ENCODE measurements at places on chromosomes 7 and 10.

- DNase-seq: no peak
Measured at GRCh38 chr10:132960071-132960472, 17.7 kb upstream of the CFAP46 start.

- no peak for DNase-seq
Measured at GRCh38 chr10:6642876-6643275, 62.8 kb upstream of the PRKCQ start.

- DNase-seq: no peak
Measured at GRCh38 chr10:77311186-77311585, 326.4 kb downstream of the KCNMA1 start.

DNA sequence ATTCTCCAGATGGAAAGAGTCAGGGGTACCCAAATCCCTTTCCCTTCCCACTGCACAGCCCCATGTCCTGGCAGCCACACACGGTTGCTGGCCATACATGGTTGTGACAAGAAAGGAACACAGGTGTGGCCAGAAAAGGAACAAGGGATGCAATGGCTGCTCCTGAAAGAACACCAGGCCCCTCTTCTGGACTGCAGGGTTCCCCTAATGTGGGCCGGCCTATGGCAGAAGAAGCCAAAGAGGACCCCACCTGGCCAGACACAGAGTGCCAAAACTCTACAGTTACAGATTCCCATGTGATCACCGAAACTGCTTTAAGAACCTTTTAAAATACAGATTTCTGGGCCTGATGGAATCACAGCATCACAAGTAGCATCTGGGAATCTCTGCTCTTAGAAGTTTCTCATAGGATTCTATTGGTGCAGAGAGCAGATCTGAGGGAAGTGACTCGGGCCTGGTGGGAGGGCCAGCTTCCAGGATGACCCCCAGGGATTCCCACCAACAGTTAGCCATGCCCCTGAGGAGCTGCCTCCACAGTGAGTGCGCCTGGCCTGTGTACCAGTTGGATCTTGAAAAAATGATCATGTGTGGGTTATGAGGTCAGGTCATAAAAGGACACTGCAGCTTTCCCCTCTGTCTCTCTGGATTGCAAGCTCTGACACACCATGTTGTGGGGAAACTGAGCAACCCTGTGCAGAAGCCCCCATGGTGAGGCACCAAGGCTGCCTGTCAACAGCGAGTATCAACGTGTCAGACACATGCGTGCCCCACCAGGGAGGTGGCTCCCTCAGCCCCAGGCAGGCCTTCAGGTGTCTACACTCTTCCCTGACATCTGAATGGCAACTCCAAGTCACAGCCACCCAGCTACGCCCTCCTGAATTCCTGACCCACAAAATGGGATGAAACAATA, 89.6 kb upstream of the LANCL2 start:
- no peak for DNase-seq

DNA sequence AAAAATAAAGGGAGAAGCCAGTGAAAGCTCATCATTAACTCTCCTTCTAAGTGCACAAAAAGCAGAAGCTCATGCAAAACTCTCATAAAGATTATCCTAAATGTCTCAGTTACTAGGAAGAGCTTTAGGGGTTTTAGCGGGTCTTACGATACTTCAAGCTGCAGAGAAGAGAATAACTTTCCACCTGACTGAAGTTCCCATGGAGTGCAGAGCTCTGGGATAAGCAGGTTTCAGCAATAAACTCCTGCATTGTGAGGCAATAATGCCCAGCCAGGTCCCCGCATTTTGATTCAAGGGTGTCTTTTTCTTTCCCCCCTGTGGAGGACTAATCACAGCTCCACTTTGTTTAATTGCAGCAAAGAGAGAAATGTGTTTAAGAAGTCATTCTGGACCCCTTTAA, 241.9 kb upstream of the SP8 start:
- DNase-seq: no peak

- no peak for DNase-seq
Measured at GRCh38 chr7:1460821-1461645, 1.8 kb upstream of the MICALL2 start.

DNA sequence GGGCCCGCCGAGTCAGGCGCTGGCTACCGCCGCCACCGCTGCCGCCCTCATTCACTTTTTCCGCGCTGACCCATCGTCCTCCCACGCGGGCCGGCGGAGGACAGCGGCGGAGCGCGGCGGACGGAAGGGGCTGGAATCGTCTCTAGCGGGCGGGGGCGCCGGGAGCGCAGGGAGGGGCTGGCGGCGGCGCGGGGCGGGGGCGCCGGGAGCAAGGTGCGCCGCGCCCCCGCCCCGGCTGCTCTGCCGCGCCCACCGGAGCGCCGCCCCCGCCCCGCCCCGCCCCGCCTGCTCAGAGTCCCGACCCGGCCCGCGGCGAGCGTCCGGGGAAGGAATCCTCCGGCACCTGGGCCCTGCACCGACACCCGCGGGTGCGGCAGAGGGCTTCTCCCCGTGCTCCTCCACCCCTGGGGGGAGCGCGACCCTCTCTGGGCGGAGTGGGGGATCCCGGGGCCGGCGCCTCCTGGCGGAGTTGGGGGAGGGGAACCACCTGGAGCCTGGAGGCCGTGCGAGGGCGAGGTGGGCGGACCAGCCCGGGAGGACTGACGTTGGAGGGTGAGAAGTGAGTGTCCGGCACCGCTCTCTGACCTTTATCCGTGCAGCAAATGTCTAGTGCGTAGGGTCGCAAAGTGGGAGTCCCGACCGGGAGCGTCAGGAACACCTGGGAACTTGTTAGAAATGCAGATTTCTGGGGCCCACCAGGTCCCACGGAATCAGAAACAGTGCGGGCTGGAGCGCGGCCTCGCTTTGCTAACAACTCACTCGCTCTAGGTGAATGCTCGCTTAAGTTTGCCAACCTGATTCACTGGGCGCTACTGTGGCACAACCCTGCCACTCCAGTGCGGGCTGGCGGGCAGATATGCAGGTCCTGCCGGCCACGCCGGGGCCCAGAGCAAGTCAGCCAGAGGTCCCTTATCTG, at the start of gene COBL:
Gene COBL, minus strand, starts transcription at position 144 of the 916 bp plus-strand sequence. CDS start 176 bp downstream, outside the sequence.
- no peak for DNase-seq

DNA sequence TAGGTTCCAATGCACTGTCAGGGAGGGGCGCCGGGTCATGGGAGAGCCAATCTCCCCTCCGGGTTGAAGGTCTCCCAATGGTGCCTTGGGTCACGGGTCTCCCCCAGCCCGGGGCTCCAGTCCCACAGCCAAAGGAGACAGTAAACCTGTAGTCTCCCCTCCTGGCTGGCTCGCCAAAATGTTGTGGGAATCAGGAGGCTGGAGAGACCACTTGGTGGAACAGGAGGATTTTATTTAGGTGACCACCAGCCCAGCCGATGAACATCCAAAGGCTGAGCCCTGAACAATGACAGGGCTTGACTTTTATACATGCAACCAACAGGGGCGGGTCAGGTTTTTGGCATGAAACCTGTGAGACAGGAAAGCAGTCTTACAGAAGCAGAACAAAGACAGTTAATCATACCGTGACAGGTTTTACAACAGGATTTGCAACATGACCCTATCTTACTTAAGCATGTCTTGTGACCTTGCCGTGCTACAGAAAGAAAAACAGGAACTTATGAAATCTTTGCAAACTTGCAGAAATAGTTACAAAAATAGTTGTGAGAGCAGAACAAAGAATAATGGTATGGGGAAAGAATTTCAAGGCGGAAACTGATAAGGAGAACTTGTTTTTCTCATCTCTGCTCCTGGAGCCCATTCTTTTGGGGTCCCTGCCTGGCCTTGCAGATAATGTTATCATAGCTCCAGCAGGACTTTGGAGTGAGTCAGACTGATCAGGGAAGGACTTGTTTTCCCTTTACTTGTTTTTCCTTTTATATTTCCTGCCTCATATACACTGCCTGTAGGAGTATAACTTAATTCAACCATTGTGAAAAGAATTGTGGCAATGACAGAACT, 7.1 kb downstream of the ERV3-1 start:
- no peak for DNase-seq

GRCh38 chr7:112540839-112541577, 60.2 kb downstream of the LSMEM1 start:
- DNase-seq: no peak

DNA sequence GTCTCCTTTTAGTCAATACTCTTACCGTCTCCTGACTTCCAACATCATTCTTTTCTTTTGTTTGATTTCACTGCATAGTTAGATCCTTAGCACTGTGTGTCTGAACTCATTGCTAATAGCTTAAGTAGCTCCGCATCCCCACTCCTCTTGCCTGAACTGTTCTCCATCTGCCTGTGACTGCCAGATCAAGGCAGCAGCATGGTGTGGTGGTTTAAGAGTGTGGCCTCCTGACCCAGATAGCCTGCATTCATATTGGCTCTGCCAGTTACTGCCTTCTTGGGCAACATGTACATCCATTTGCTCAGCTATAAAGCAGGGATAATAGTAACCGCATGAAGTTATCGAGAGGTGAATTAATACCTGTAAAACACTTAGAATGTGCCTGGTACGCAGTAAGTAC, 50.8 kb downstream of the SUFU start:
- no peak for DNase-seq

DNA sequence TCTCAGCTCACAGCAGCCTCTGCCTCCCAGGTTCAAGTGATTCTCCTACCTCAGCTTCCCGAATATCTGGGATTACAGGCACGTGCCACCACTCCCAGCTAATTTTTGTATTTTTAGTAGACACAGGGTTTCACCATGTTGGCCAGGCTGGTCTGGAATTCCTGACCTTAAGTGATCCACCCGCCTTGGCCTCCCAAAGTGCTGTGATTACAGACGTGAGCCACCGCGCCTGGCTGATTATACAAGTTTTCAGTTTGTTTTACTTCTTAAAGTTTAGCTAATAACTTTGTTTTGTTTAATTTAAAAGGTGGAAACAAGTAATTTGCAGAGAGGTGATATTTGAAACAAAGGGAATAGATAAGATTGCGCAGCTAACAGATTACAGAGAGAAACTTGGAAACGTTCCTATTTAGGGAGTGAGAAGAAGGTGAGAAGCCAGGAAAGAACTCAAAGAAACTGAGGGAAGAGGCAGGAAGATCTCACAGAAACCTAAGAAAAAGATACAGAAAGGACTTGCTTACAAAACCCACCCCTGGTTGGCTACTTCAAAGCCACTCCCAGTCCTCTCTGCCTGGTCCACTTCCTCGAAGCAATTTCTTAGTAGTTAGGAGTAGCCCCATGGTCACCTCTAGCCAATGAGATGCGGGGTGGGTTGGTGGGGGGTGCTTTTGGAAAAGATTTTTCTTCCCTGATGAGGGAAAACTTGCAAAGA, 15.0 kb upstream of the PDLIM1 start:
- DNase-seq: no peak

DNA sequence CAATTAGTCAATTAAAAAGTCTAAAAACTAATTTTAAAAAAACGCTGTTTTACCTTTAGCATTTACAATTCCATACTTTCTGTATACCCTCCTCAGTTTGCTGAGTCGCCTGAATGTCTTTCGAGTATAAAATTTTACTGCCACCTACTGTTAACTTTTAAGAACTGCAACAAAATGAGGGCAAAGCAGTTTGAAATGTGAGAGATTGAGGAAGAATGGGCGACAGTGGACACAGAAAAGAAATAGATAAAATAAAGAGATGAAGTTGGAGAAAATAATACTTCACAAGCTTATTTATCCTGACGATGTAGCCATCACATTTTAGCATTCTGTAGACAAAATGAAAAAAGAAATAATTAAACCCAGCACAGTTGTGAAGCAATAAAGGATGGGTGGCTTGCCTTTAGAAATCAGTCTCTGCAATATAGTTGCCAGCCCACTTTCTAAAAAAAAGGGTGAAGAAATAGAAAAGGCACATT, 110.8 kb upstream of the PTN start:
- DNase-seq: no peak

- DNase-seq: no peak
Measured at GRCh38 chr10:132702601-132703418, 83.1 kb downstream of the NKX6-2 start.

GRCh38 chr7:132977234-132977633, 104.7 kb downstream of the CHCHD3 start:
- DNase-seq: no peak

DNA sequence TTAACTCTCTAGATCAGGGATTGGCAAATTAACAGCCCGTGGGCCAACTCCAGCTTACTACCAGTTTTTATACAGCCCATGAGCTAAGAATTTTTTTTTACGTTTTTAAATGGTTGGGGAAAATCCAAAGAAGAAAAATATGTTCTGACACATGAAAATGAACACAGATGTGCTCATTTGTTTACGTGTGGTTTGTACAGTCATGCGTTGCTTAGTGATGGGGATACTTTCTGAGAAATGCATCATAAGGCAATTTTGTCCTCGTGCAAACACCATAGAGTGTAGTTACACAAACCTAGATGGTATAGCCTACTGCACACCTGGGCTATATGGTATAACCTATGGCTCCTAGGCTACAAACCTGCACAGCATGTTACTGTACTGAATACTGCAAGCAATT, 8.3 kb upstream of the SMKR1 start:
- no peak for DNase-seq

DNA sequence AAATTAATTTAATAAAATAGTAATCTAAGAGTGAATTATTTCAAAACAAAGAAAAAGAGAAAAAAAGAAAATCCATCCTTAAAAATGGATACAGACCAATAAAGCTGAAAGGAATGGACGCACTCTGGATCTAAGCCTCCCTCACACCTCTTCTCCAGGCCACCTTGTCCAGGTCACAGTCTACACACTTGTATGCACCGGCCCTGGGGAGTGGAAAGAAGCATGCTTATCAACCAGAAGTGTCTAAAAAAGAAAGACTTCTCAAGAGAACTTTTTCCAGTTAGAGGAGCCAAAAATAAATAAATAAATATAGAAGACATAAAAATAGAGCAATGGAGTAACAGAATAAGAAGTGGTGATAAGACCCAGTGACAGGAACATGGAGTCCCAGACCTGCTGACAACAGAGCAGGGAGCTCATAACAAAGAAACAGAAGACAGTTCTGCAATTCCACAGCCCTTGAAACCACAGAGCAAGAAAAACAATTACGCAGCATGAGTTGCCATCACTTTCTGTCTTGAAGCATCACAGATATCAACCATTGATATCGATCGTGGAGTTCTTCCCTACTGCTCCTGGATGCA, 311.7 kb upstream of the NFE2L3 start:
- DNase-seq: no peak

- DNase-seq: no peak
Measured at GRCh38 chr10:22345301-22346095, at the start of gene SPAG6. TSS of gene SPAG6 (plus strand) at chr10:22345496. CDS start at chr10:22345612, 116 bp downstream.

GRCh38 chr7:25731068-25731845, 420.7 kb upstream of the NFE2L3 start:
- DNase-seq: no peak

- no peak for DNase-seq
Measured at GRCh38 chr10:16644146-16644545, 122.5 kb upstream of the C1QL3 start.

DNA sequence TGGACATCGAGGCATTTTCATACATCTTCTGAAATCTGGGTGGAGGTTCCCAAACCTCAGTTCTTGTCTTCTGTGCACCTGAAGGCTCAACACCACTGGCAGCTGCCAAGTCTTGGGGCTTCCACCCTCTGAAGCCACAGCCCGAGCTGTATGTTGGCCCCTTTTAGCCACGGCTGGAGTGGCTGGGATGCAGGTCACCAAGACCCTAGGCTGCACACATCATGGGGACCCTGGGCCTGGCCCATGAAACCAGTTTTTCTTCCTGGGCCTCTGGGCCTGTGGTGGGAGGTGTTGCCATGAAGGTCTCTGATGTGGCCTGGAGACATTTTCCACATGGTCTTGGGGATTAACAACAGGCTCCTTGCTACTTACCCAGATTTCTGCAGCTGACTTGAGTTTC, 62.1 kb downstream of the INPP5A start:
- no peak for DNase-seq

Data from stimulated activated CD4-positive, alpha-beta T cell treated with anti-CD3 and anti-CD28 coated beads, Interleukin-1b, Interleukin-23, amount 100 ng/mL, for 1 hour (primary cell).